ENCODE measurements at places on chromosomes 2 and 18.

- DNase-seq: peak; percentile 32
Measured at GRCh38 chr2:56077359-56077915, 106.4 kb upstream of the CCDC85A start.

- DNase-seq: no peak
Measured at GRCh38 chr2:190320696-190321095, 1.1 kb upstream of the HIBCH start.

GRCh38 chr18:61984349-61984748, 91.5 kb upstream of the RNF152 start:
- no peak for DNase-seq

GRCh38 chr2:218648088-218648786, 11.2 kb downstream of the ZNF142 start:
- peak; percentile 72 for DNase-seq

DNA sequence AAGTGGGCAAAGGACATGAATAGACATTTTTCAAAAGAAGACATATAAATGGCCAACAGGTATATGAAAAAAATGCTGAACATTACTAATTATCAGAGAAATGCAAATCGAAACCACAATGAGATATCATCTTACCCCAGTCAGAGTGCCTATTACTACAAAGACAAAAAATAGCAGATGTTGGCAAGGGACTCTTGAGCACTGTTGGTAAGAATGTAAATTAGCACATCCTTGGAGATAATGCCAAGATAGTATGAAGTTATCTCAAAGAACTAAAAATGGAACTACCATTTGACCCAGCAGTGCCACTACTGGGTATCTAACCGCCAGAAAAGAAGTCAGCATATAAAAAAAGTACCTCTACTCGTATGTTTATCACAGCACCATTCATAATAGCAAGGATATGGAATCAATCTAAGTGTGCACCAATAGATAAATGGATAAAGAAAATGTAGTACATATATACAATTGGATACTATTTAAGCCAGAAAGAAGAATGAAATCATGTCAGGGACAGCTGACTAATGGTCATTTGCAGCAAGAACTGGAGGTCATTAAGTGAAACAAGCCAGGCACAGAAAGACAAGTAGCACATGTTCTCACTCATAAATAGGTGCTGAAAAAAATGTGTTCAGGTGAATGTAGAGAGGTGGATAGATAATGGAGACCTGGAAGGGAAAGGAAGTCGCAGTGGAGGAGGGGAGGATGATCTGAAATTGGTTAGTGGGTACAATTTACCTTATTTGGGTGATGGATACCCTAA, 141.7 kb upstream of the B3GNT2 start:
- no peak for DNase-seq
